ENCODE measurements at places on chromosomes 5 and 9.
A peak's percentile ranks its signal among the peaks of the same experiment; 100 is the strongest.

GRCh38 chr9:76887951-76888350 is 18.0 kb downstream of the PRUNE2 start:
- DNase-seq: no peak

GRCh38 chr5:131810510-131811249 is 13.9 kb upstream of the FNIP1 start:
- peak; percentile 40 for DNase-seq

- DNase-seq: peak; percentile 11
Observed at GRCh38 chr5:35046774-35047173, 975 bp downstream of the AGXT2 start.

DNA sequence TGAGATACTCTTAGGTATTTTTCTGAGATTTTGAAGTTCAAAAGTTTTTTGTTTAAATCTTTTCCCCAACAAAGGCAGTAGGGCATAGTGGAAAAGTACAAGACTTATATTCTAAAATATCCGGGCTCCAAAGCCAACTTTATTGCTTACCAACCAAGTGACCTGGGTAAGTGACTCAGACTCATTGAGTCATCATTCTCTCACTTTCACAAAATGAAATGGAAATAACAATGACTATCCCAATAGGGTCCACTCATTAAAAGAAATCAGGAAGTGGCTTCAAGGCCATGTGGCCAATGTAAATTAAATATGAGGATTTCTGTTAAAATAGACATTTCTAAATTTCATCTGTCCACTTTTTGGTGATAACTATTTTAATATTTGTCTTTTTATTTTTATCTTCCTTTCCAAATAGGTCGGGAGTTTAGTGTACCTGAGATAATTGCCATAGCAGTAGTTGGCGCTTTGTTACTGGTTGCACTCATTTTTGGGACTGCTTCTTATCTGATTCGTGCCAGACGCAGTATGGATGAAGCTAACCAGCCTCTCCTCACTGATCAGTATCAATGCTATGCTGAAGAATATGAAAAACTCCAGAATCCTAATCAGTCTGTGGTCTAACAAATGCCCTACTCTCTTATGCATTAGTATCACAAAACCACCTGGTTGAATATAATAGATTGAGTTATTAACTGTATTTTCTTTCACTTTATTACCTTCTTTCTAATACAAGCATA is 15.5 kb downstream of the TYRP1 start:
- DNase-seq: peak; percentile 45

DNA sequence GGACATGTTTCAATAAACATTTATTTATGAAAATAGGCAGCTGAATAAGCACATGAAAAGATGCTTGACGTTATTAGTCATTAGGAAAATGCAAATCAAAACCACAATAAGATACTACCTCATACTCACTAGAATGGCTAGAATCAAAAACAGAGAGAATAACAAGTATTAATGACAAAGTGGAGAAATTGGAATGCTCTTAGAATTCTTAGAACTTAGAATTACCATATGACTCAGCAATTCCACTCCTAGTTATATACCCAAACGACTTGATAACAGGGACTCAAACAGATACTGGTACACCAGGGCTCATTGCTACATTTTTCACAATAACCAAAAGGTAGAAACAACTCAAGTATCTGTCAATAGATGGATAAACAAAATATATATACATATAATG is 15.1 kb upstream of the TRIM36 start:
- no peak for DNase-seq

GRCh38 chr9:21081999-21082398 is 4.3 kb upstream of the IFNB1 start:
- DNase-seq: no peak

- DNase-seq: no peak
Observed at GRCh38 chr9:93297659-93298497, 113.9 kb downstream of the WNK2 start.

DNA sequence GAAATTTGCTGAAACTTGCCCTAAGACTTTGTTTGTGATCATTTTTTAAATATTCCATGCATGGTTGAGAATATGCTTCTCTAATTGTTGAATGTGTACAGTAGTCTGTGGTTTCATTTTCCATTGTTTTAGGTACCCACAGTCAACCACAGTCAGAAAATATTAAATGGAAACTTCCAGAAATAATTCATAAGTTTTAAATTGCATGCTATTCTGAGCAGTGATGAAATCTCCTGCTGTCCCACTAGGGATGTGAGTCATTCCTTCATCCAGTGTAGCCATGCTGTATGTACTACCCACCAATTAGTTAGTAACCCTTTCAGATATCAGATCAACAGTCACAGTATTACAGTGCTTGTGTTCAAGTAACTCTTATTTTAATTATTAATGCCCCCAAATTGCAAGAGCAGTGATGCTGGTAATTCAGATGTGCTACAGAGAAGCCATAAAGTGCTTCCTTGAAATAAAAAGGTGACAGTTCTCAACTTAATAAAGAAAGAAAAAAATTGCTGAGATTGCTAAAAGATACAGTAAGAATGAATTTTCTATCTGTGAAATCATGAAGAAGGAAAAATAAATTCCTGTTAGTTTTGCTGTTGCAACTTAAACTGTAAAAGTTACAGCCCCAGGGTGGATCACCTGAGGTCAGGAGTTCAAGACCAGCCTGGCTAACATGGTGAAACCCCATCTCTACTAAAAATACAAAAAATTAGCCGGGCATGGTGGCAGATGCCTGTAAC is 79.9 kb upstream of the FBXL17 start:
- no peak for DNase-seq

DNA sequence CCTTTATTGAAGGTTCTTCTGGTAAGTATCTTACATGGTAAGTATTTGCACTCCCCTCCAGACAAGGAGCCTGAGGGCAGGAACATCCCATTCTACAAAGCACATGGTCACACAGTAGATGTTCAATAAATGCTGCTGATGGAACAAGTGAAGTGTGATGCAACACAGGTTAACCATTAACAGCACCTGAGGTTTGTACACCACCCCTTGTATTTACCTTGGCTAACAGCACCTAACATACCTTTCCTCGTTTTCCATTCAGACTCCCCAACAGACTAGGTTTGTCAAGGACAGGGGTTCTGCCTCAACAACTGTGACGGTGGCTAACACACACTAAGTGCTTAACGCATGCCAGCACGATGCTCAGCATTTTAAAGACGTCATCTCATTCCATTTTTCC is 213.6 kb downstream of the MAPKAP1 start:
- no peak for DNase-seq
